GF-D8 (cell line): ENCODE measurements at places on chromosomes 2 and 18.

DNA sequence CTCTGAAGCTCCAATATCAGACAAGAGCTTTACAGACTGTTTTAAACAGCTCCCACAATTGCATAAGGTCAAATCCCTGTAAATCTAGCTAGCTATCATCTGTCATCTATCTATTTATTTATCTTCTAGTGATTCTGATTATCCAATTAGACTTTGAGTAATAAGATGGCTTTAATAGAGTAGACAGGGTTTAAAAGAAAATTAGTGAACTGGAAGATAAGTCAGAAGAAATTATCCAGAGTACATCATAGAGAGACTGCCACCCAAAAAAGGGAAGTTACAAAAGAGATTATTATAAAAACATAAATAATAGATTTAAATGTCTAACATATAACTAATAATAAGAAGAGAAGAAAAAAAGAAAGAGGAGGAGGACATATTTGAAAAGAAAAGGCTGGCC is 8.0 kb upstream of the ZC3H8 start:
- DNase-seq = no peak

DNA sequence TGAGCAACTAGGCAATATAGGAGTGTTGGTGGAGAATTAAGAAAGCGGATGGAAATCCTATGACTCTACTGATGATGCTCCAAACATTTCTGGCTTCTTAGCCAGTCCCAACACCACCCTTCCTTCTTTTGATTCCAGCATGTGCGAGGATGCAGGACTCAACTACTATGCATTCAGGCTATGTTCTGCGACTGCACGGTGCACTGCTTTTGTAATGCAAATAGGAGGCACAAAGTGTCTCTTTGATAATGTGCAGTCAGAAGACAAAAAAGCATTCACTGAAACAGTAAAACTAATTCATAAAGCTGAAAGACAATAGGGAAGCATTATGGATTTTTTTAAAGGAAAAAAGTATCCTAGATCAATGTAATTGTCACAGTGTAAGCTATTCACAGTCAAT is 106.7 kb downstream of the MEIS1 start:
- DNase-seq = no peak

DNA sequence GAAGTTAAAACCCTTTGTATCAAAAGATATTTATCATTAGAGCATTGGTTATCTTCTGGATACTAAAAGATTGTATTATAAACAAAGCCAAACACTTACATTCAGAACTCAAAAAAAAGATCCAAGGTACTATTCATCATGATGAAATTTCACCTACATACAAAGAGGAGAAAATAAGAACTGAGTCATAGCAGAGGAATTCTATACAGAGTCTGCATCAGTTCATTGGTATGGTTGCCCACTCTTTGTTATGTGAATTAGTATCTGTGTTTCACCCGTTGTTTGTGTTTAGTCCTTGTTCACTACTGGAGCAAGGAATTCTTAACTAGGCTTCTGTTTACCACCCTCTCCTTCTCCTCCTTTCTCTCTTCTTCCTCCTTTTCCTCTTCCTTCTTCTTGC is 157.9 kb downstream of the LNPK start:
- no peak for DNase-seq

DNA sequence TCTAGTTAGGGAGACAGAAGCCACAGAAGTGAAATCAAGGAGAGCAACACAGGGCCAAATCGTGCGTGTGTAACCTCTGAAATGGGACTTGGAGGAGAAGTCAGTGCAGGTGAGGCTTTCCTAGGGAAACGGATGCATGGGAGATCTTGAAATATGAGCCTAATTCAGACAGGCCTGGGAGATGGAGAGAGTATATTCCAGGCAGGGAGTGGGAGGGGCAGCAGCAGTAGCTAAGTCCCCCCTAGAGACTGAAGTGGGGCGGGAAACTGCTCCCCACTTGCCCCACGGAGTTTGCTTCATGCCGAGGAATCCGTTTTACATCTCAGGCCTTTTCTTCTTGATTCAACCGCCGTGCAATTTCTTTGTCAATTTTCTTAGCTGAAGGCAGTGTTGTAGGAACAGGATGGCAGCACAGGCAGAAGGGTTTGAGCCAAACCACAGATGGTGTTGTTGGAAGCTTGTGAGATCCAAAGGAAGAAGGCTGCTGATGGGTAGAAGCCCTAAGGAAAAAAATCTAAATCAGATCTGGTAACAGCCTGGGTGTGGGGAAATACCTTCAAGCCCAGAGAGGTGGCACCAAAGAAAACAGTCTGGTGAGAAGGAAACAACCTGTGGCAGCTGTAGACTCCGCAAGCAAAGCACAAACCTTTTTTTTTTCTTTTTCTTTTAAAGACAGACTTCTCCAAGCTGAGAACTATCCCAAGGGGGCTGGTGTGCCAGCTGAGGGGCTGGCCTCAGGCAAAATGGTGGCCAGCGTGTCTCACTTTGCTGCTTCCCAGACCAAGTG is 40.2 kb downstream of the EPAS1 start:
- no peak for DNase-seq

DNA sequence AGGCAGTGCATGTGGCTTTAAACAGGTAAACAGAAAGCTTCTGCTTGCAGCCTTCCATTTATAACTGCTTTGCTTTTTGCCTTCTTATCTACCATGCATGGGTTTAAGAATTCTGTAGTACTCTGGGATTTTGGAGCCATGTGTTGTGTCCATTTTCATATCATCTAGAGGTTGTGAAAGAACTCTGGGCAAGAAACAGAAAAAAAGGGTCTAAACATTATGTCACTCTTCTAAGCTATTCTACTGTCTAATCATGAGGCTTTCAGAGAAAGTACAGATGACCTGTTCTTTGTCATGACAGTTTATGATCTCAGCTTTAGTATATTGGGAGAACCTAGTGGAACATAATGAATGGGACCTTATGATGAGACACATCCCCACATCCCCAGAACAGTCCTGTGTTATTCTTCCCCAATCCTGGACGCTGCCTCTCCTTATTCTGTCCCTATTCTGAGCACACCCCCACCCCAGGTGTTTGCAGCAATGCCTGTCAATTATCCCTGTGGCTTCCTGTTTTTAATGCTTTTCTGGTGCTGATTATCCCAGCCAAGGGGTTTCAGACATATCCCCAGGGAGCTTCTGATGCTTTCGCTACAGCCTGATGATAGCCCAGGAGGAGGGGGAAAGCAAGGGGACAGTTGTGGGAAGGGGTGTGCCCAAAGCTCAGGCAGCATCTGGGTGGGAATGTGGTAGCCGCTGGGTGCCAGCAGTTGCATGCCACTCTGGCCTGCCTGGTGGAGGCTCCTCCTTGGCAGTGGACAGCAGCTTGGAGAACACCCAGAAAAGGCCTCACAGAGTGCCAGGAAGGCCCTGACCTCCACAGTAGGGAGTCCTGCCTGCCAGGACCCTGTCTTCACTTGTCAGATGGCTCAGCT is 169.5 kb upstream of the MAP3K20 start:
- no peak for DNase-seq

GRCh38 chr2:240568678-240569522 is 616 bp downstream of the RNPEPL1 start:
- peak; percentile 2 for DNase-seq

GRCh38 chr2:204023088-204023487 is 86.5 kb downstream of the ICOS start:
- no peak for DNase-seq

DNA sequence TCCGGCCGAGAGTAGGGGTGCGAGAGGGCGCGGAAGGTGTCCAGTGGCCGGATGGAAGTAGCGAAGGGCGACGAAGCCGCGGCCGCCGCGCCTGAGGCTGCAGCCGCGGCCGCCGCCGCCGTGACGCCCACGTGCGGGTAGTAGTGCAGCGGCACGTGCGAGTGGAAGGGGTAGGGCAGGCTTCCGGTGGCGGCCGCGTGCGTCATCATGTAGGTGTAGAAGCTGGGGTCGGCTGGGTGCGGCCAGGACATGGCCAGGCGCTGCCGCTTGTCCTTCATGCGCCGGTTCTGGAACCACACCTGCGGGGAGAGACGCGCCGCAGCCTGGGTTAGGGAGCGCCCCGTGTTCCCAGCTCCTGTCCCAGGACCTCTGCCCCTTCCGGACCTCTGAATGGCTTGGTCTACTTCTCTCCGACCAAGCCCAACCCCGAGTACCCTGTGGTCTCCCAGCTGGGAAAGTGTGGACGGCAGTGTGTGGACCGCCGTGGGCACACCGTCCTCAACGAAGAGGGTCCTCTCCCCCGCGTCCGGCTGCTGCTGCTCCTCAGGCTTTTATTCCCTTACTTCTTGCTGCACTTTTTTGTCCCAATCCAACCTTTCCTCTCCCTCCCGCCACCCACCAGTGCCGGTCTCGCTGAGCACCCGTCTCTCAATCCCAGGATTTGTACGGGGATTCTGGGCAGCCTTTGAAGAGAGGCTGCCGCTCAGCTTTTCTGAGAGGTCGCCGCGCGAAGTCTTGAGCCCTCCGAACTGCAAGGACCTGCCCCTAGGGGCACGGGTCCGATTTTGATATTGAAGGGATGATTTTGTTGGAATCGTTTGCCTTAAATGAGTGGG is 3.0 kb downstream of the EVX2 start:
- DNase-seq = no peak

- DNase-seq = no peak
Observed at GRCh38 chr2:9329497-9329896, 93.8 kb downstream of the ITGB1BP1 start.

DNA sequence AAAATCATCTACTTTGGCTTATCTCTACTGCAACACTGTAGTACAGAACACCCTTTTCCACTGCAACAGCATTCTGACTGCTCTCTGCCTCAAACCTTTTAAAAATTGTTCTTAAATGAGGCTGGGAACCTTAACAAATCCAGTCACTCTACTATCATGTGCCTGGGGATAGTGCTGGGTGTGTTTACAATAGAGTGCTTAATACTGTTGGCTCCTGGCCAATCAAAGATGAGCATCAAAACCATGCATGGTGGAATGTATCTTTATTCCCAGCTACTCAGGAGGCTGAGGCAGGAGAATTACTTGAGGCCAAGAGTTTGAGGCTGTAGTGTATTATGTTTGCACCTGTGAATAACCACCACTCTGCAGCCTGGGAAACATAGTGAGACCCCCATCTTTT is 7.4 kb downstream of the ANKAR start:
- no peak for DNase-seq

- no peak for DNase-seq
Observed at GRCh38 chr18:849021-849420, 37.0 kb upstream of the YES1 start.

- no peak for DNase-seq
Observed at GRCh38 chr2:147133286-147133908, 711.4 kb upstream of the ACVR2A start.

DNA sequence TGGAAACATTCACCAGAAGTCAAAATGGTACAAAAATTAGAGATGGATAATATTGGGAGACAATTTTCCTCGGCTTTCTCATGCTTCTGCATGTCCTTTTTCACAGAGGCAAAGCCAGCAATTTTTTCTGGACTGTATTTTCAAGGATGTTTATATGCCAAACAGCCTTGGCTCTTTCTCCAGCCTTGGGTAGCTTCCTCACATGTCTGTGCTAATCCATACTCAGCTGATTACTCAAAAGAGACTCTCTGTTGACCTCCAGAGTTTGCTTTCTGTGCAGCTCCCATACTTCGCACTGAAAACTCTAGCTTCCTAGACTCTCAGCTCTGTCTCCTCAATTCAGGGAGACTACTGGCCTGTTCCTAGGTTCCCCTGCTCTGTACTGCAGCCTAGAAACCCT is 10.6 kb downstream of the C18orf63 start:
- DNase-seq = no peak

GRCh38 chr2:46051085-46051484 is 246.1 kb upstream of the EPAS1 start:
- no peak for DNase-seq
